ENCODE measurements at places on chromosomes 16 and 17.

DNA sequence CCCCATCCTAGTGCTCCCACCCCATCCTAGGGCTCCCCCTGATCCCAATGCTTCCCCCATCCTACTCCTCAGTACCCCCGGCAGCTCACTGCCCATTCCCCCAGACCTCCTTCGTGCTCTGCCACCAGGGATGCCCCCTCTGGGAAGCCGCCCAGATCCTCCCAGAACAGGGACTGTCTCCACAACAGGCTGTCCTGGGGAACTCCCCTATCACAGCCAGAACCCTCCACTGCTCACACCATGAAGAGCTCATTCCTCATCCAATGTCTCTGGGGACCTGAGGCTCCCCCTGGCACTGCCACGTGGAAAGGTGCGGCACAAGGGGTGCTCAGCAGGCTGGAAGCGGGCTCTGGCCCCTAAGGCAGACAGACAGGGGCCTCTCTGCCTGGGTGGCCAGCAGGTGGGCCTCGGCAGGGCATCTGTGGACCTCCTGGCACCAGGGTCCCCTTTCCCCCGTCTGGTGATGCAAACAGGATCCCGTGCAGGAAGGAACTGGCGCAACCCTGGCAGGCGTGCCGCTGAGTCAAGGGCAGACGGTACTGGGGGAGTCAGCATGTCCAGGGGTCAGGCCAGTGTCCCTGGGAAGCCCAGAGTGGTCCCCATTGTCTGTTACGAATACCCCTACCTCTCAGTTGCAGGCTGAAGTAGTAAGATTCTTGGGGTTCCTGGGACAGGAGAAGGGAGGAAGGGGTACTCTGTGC, 14.8 kb upstream of the PVALEF start:
- DNase-seq = no peak

GRCh38 chr17:37694734-37695133, 50.1 kb downstream of the HNF1B start:
- DNase-seq = no peak

GRCh38 chr17:8158267-8159031, 4.3 kb downstream of the VAMP2 start:
- DNase-seq = peak; percentile 78

- no peak for DNase-seq
Measured at GRCh38 chr16:183005-183404, 2.7 kb downstream of the HBQ1 start.

DNA sequence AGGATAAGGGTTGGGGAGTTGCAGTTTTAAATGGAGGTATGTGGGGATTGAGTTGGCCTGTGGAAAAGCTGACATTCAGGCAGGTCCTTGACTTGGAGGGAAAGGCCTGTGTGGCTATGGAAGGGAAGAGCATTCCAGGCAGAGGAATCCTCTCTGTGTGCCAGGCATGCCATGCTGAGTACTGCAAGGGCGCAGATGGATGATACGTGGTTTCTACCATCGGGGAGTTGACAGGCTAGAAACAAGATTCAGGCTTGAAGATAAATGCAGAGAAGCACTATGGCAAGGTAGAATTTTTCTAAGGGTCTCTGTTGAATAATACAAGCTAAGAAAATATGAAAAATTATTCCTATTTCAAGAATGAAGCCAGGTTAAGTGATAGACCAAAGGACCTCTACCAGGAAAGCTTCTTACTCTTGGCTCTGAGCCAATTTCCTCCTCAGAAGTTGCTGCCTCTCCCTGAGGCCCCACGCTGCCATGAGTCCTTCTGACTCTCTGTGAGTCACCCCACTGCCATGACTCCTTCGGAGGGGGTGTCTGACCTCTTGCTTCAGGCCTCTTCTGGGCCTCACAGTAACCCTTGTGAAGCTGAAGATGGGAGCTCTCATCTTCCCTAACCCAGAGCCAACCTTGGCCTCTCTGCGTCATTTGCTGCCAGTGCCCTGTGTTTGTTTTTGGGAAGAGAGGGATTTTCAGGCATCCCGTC, 75.8 kb downstream of the WNT3 start:
- DNase-seq = no peak

- peak; percentile 37 for DNase-seq
Measured at GRCh38 chr17:59329176-59330052, 2.0 kb upstream of the YPEL2 start.

- no peak for DNase-seq
Measured at GRCh38 chr16:49020436-49020835, 261.2 kb downstream of the CBLN1 start.

GRCh38 chr16:1779741-1780676, 2.4 kb downstream of the SPSB3 start:
- no peak for DNase-seq

- DNase-seq = peak; percentile 69
Measured at GRCh38 chr17:7922845-7923628, 6.6 kb downstream of the KCNAB3 start.

GRCh38 chr17:49603720-49604119, 28.0 kb downstream of the NXPH3 start:
- no peak for DNase-seq

DNA sequence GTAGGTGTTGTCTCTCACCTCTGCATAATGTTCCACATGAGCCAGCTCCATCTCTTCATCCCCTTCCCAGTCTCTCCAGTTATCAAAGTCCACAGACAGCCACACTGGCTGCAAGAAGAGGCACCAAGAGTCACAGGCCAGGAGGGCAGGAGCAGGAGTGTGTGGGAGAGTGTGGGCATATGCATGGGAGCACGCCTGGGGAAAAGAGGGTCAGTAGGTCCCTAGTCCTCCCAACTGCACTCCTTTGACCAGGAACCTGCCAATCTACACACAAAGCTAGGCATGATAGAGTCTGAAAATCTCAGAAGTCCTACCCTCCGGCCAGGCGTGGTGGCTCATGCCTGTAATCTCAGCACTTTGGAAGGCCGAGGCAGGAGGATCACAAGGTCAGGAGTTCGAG, 7.3 kb upstream of the AARSD1 start:
- no peak for DNase-seq

DNA sequence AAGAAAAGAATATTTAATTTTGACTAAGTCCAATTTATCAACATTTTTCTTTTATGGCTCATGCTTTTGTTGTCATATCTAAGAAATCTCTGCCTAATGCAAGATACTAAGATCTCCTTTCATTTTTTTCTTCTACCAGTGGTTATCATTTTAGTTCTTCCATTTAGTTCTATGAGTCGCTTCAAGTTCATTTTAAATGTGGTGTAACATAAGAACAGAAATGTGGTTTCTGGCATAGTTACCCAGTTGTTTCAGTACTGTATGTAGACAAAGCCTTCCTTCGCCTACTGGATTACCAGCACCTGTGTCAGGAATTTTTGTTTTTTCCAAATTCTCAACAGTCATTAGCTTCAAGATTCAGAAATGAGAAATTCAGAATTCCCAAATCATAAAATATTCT, 175.7 kb downstream of the PARN start:
- DNase-seq = no peak

GRCh38 chr17:78651554-78651953, 74.4 kb upstream of the DNAH17 start:
- no peak for DNase-seq

DNA sequence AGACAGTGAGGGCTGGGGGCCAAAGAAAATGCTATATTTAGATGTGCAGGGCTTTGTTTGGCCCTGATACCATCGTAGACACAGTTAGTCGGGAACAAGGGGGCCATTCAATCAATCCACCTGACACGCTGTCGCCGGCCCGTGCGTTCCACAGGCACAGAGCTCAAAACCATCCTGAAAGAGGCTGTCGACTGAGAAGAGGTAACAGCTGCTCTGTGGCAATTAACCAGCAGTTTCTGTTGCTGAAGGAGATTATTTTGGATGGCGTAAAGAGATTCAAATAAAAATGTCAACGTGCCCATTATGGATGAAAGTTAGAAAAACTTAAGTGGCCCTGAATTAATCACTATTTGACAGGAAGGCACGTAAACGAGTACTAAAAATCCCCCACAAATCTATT, 276.2 kb upstream of the IRX5 start:
- DNase-seq = no peak

GRCh38 chr17:8994319-8994718, 27.0 kb upstream of the NTN1 start:
- peak; percentile 34 for DNase-seq

- peak; percentile 43 for DNase-seq
Measured at GRCh38 chr17:5706577-5707210, 122.4 kb upstream of the NLRP1 start.

DNA sequence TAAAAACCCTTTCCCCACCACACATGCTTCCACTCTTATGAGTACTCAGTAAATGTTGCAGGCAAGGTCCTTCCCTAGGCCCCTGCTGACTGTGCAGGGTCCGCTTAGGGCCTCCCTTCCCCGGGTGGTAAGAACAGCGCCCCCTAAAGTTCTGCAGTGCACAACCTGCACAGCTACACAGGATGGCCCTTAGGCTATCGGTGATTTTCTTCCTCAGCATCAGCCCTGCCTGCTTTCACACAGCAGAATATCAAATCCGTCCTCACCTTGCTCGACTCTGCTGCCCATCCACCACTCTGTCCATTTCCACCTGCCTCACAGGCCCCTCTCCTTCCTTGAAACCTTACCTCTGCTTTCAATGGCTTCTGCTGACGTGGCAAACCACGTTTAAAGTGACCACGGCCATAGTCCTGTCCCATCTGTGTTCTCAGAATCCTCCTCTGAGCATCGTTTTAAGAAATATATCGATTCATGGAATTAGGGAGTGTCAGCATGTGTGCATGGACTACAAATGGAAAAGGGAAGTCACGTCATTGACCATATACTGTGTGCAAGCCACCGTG, 51.4 kb upstream of the TMEM132E start:
- no peak for DNase-seq

DNA sequence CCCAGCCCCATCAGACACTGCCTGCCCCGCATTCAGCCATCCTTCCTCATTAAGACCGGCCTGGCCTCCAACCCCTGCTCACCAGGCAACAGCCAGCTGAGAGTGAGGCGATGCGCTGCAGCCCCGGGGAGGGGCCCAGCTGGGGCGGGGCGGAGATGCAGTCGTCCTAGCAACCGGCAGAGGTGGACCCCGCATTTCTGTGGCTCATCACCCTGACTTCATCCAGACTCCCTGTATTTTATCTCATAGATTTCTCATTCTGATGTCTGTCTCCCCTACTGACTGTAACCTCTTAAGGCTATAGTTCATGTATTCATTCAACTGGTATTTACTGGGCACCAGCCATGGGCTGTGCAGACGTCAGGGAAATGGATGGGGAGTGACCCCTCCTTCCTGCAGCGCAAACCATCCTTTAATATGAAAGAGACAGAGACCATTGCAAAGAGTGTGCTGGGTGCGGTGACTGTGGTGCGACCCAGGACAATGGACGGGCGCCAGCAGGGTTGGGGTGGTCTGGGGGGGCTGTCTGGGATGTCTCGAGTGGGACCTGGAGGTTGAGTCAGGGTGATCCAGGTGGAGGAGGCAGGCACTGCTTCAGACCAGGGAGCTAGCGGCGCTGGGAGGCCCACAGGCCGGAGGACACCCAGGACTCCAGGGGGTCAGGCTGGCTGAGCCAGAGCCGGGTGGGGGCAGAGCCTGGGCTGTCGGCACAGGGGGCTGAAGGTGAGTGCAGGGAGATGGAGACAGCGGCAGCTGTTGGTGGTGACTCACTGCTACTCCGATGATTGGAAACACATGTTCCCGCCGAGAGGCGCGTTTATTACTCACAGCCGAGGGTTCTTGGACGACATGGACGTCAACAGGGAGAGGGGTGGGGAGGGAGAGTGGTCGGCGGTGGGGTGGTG, 10.5 kb upstream of the TIMP2 start:
- DNase-seq = no peak

DNA sequence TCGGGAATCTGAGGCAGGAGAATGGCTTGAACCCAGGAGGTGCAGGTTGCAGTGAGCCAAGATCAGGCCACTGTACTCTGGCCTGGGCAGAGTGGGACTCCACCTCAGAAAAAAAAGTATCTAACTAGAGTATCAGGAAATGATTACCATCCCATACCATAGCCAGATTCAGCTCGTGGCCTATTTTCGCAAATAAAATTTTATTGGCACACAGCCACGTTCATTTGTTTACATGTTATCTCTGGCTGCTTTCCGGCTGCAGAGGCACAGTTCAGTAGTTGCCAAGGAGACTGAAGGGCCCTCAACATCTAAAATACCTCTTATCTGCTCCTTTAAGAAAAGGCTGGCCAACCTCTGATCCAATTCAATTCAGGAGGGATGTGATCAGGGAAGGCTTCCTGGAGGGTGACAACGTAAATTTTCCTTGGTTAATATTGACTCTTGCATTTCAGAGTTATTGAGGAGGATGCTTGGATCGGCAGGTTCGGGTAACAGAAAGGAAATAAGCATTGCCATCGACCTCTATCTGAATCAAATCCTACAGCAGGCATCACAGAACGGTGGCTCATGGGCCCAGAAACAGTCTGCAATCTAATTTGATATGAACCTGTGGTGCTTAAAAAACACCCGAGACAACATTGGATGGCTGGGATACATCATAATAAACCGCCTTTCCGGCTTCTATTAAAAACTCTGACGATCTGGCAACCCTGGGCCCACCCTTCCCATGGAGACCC, 73.8 kb downstream of the XYLT1 start:
- DNase-seq = peak; percentile 39

DNA sequence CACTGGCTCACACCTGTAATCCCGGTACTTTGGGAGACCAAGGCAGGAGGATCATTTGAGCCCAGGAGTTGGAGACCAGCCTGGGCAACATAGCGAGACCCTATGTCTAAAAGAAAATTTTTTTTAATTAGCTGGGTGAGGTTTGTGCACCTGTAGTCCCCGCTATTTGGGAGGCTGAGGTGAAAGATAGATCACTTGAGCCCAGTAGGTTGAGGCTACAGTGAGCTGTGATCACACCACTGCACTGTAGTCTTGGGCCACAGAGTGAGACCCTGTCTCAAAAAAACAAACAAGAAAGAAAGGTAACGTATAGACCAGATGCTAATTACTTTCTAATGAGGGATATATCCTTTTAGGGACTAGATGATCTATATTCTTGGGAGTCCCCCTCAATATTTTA, 8.1 kb downstream of the NOL11 start:
- DNase-seq = no peak

- DNase-seq = no peak
Measured at GRCh38 chr16:24151482-24151939, 104.6 kb upstream of the CACNG3 start.

DNA sequence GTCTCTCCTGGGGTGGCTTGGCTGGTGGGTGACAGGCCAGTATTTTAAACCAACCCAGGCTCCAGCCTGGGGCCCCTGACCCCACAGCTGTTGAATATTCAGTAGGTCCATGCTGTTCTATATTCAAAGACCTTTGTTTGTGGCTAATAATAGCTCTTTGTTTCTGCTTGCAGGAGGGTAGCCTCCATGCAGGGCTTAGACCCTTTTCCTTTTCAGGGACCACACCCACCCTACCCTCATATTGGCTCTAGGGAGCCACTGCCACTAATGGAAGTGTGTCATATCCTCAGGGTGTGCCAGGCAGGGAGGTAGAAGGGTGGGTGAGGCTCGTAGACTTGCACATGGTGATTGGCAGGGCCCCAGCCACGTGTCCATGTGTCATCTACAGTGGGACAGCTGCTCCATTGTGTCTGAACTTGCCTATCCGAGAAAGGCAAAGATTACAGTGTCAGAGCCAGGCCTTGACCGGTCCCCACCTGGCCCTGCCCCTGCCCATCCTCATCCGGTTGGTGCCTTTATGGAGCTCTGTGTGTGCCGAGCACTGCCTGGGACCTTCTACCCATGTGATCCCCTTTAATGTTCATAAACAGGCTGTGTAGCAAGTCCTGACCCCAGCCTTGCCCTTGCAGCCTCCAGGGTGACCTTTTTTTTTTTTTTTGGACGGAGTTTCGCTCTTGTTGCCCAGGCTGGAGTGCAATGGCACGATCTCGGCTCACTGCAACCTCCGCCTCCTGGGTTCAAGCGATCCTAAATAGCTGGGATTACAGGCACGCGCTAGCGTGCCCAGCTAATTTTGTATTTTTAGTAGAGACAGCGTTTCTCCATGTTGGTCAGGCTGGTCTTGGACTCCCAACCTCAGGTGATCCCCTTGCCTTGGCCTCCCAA, 22.1 kb downstream of the TMC7 start:
- no peak for DNase-seq
